Stimulated activated CD4-positive, alpha-beta T cell treated with anti-CD3 and anti-CD28 coated beads, Interleukin-15, amount 100 ng/mL, for 1 hour (primary cell): ENCODE measurements at places on chromosomes 4 and X.

DNA sequence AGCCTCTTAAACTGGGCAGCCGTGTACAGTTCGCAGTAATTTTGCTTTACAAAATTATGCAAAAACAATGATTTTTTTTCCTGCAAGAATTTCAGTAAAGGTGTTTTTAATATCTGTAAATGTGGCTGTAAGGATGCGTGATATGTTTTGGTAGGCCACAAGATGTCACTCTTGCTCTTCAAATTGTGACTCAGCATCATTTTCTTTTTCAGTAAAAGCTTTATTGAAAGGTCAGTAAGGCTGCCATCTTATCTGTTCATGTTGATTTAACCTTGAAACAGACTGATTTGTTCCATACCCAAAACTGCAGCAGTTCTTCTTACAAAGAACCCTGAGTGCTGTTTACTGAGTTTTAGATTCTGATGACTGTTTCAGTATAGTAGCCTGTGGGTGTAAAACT, 39.9 kb downstream of the TXLNG start:
- DNase-seq = no peak

DNA sequence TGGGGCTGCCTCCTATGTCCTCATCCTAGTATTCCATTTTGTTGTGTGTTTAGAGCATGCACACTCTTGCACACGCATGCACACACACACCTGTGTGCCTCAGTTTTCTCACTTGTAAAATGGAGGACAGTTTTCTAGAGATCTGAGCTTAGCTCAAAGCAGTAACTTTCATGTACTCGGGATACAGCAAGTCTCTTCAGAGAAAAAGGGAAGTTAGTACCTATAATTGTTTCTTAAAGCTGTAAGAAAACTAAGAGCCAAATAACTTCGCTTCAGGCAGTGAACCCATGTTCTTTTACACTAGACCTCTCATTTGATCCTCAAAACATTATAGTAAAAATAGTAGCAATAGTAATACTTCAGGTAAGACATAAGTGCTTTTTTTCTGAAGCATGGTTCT, 49.6 kb downstream of the KIT start:
- DNase-seq = no peak

DNA sequence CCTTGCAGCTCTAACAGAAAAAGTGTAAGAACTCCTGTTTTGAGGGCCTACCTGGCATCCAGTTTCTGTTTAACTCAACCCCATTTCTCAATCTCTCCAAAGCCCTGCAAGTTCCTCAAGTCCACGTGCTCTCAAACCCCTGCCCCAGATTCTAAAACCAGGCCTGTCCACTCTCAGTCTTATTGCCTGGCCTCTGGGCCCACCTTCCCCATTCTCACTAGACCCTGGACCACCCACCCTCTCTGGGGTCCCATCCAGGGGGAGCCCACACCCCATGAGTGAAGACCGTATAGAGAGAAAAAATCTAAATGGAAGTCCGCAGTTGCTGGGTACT, 58.3 kb downstream of the TLR10 start:
- no peak for DNase-seq

DNA sequence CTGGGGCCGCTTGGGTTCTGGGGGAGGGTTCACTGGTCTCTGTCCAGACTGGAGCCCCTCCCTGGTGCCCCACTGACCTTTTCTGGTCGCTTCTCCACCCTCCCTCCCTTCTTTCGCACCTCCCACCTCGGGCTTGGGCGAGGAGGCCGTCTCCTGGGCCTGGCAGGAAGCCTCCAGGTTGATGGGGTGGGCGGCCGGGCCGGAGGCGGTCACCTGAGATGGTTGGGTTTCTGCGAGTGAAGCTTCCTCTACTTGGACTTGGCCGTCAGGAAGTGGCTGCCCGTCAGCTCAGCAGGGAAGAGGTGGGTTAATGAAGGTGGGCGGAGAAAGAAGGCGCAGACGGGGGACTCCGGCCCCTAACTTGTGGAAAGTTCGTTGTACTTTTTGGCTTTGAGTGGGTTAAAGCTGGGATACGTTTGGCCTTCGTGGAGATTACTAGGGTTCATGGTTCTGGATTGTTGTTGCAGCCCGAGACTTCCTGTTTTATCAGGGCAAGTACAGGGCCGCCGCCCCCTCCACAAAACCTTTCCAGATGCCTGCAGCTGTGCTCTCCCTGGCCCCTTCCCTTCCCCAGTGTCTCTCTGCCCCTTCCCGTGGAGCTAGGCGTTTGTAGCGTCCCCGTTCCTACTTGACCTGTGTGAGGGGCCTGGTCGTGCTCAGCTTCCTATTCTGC, 1.2 kb downstream of the AKAP17A start:
- no peak for DNase-seq

- no peak for DNase-seq
These were observed 83.5 kb upstream of the AFF2 start for GRCh38 chrX:148416931-148417330.

GRCh38 chr4:142595222-142595871, 250.8 kb downstream of the INPP4B start:
- no peak for DNase-seq
